ENCODE measurements at places on chromosomes 12 and 14.

DNA sequence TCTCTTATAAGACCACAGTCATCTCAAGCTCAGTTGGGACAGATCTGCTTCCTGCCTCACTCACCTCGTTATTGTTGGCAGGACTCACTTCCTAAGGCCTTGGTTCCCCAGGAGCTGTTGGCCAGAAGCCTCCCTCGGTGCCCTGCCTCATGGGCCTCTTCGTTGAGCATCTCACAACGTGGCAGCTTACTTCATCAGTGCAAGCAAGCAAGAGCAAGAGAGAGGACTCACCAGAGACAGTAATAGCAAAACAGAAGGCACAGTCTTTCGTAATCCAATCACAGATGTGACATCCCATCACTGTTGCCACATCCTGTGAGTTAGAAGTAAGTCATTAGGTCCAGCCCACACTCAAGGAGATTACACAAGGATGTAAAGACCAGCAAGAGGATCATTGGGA, 5.1 kb upstream of the NUMB start:
- peak; percentile 56 for DNase-seq

DNA sequence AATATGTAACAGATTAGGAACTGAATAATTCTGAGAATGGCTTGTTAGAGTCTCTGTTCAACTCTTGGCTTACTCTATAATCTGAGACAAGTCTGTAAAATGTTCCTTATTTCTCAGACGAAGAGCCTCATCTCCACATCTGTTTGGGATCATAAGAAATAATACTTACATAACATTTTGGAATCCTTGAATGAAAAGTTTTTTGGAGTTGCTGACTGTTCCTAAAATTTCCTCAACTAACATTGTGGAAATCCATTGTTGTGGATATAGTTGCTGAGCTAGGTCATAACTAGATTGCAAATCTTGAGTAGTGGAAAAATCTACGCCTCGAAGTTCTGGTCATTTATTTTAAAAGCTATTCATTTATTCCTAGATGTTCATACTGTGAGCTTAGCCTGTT, 402.9 kb downstream of the ZFP36L1 start:
- DNase-seq, result no peak

GRCh38 chr12:18752947-18753346, 15.0 kb downstream of the CAPZA3 start:
- no peak for DNase-seq

GRCh38 chr12:69679119-69679518, 20.0 kb downstream of the BEST3 start:
- DNase-seq, result no peak

DNA sequence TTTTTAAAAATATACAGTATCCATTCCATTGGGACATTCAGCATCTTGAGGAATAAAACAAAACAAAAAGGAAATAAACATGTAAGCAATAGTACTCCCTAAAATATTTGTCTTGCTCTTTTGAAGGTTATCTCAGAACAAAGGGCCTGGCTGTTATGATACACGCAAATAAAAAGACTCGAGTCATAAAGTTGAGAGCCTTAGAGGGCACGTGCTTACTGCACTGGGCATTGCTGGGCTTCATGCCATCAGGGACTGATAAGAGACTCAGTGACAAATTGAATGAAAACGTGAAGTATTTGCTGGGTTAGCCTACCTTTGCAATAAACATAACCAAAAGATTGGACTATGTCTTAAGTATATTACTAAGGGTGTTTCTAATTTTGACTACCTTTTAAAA, 118.9 kb downstream of the SLC35F4 start:
- no peak for DNase-seq

- DNase-seq, result no peak
These were observed 47.4 kb downstream of the CHST11 start for GRCh38 chr12:104504146-104504545.

DNA sequence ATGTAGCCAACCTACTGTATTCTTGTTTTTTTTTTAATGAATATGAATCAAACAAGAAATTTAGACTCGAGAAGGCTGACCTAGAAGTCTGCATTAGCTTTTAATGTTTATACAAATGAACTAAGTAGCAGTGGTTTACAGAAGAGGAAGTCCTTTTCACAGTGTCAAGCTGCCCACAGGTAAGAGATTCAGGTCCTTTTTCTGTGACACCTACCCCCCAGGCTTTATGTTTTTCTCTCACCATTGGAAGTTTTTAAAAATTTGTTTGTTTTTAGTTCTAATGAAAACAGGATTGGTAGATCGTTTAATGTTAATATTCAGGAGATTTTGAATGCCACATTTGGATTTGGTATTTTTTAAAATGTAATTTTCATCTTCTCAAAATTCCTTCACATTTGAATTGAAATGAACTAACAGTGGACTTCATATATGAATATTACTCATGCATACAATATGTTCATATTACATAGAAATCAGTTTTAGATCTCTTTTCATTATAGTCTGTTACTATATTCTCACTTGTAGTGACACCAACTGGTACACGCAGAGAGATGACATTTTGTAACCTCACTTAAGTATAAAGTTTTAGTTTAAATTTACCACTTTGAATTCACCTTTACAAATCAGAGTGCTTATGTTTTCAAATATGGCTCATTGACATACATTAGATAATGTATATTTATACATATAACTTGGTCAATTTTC, 29.7 kb downstream of the ATF7IP start:
- DNase-seq, result no peak

DNA sequence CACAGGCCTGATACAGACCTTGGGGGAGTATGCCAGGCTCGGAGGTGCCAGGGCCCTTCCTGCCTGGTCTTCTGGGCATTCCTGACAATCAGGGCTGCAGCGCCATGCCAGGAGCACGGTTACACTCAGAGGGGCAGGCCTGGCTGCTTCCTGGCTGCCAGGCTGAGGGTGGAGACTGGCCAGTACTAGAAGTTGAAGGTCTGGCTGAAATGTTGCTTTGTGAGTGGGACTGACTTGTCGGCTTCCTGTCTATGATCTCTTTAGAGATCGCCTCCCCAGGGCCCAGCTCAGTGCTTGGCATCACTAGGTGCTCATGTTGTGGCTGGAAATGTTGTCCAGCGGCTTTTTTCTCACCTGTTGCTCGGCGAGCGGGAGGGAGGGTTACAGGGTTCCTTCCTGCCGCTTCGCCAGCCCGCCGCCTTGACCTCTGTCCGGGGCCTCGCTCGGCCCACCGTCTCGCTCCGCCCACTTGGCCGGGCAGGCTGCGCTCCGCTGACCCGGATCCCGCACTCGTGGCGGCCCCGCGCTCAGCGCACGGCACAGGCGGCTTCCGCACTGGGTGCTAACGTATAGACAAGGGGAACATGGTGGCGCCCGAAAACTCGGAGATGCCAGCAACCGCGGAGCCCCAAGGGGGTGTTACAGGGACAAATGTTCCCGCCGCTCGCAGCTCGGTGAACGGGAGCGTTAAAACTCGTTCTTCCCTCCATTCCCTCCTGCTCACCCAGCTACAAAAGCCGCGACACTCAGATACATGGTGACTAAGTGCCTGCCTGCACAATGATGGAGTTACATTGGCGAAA, 32.6 kb downstream of the PAPLN start:
- DNase-seq, result no peak

- DNase-seq, result no peak
These were observed 577.8 kb downstream of the RPS29 start for GRCh38 chr14:49008363-49008762.

- DNase-seq, result no peak
These were observed 49.4 kb upstream of the FRMD6 start for GRCh38 chr14:51602310-51602709.

GRCh38 chr12:98793121-98793520, 148.0 kb downstream of the APAF1 start:
- no peak for DNase-seq

GRCh38 chr12:49108958-49109404, 1.7 kb downstream of the LMBR1L start:
- peak; percentile 23 for DNase-seq

DNA sequence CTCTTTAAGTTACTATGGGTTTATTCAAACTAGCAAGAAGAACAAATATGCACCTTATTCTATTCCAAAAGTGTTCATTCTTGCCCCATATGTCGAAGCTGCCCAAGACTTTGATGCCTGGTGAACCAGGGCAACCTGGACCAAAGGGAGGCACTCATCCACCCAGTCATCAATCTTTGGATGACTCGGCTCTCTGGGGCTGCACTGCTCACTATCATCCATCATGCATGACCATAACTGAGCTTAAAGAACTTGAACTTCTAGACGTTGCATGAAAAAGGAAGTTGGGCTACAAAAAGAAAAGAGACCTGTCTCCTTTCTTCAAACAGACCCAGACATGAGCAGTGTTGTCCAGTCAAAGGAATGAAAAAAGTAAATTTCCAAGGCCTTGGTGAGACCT, 1.2 kb downstream of the KRT4 start:
- DNase-seq, result no peak

GRCh38 chr12:39618701-39619100, 902 bp downstream of the ABCD2 start:
- no peak for DNase-seq

DNA sequence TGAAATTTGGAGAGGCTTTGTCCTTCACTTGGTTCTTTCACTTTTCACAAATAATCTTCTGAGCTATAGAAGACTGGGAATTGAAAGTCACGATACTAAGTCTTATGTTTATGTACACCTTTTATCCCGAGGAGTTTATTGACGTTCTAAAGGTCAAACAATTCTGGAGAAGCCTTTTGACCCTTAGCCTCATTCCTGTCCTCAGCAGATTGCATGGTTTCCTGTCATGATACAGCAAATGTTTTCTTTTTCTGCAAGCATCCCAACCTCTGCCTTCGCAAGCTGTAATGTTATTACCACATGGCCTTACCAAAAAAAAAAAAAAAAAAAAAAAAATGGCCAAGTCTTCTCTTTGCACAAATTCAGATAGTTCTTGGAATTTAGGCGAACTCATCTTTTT, 411.7 kb upstream of the FLRT2 start:
- no peak for DNase-seq

GRCh38 chr12:48160807-48161206, 3.5 kb upstream of the ASB8 start:
- no peak for DNase-seq

- DNase-seq, result no peak
These were observed 119.0 kb upstream of the SLC38A4 start for GRCh38 chr12:46944771-46945170.

DNA sequence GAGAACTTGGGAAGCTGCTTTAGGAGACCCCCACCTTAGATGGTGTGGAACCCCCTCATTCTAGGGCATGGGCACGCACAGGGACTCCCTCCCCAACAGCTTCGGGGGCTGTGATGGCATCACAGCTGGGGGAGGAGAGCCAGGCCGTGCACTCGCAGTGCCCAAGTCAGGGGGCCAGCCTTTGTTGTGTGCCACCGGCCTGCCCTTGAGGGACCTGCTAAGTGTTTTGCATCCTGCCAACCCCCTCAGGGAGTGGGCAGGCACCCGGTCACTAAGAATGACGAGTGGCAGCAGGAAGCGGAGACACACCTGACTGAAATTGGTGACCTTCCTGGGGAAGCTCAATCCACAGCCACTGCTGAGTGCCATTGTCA, 334.9 kb upstream of the SFSWAP start:
- no peak for DNase-seq

DNA sequence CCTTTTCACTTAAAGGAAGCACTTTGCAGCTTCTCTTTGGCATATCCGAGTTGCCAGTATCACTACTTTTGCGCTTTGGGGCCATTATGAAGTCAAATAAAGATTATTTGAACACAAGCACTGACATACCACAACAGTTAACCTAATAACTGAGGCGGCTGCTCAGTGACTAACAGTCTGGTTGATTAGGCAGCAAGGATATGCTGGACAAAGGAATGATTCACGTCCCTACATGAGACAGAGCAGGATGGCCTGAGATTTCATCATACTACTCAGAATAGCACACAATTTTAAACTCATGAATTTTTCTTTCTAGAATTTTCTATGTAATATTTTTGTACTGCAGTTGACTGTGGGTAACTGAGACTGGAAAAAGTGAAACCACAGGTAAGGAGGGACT, 56.9 kb upstream of the E2F7 start:
- DNase-seq, result peak; percentile 13

GRCh38 chr12:122856999-122857671, 21.9 kb downstream of the HIP1R start:
- peak; percentile 59 for DNase-seq

- DNase-seq, result no peak
These were observed 616.6 kb downstream of the KCNH5 start for GRCh38 chr14:62428429-62429203.

DNA sequence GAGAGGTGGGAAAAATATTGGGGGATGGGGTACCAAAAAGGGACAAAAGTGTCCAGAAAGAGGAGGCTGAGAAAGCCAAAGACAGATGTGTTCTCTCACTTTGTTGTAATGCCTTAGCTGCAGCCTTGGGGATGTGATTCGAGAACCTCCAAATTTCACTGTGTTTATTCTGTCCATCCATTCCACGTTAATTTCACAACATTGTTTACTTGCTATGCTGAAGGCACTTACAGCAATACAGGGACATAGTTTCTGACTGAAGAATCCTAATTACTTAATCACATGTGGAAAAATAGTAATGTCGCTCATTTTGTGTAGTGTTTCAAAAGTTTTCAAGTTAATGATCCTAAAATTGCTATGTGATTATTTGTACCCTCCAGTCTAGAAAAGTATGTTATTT, 146.2 kb upstream of the SLC38A2 start:
- peak; percentile 16 for DNase-seq

- peak; percentile 43 for DNase-seq
These were observed 49.9 kb downstream of the LRRC74A start for GRCh38 chr14:76876076-76876475.

DNA sequence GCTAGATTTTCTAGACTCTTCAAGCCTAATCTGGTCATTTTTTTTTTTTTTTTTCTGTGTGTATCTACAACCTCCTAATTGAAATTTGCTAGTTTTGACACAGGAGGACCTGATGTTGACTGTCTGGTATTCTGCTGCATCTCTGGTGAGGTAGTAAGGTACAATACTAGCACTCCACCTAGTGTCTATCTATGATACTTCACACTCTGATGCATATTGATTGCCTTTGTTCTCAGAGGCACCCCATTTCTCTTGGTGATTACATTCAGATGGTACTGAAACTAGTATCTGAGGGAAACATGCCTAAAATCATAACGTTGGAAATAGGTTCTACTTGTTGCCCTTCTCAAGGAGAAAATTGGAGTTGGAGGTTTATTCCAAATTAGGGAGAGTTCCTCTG, 930.5 kb upstream of the NOVA1 start:
- DNase-seq, result peak; percentile 21

DNA sequence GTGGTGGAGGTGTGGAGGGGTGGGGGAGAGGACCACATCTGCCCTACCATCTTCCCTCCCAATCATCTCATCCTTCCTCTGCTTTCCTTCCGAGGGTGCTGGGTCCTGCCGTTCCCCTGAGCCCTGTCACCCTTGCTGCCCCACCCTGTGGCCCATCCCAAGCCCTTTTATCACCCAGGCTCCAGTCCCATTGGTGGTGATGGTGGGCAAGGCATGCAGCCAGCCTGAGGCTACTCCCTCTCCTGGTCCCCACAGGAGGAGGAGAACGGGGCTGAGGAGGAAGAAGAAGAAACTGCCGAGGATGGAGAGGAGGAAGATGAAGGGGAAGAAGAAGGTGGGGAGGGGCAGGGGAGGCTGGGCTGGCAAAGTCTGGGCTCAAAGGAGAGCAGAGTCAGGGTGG, 2.7 kb upstream of the LAG3 start:
- DNase-seq, result no peak
